ENCODE measurements at places on chromosomes 7 and 10.

GRCh38 chr7:113414401-113415035 is 296.2 kb upstream of the SMIM30 start:
- no peak for DNase-seq

DNA sequence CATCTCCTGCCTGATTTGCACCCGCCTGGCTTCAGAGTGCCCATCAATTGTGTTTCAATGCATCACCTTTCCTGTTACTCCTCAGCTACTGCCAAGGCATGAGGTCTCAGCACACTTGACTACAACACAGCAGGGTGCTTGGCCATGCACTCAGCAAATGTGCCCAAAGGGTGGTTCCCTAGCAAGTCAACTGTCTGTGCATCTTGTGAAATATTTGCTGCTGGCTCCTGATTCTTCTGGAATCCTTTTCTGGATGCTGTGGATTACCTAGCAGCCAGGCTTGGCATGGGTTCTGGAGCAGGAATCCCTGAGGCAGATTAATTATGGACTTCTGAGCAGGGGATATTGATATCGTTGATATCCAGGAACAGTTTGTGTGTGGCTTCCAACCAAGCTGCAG is 662.6 kb upstream of the MGMT start:
- DNase-seq: no peak

DNA sequence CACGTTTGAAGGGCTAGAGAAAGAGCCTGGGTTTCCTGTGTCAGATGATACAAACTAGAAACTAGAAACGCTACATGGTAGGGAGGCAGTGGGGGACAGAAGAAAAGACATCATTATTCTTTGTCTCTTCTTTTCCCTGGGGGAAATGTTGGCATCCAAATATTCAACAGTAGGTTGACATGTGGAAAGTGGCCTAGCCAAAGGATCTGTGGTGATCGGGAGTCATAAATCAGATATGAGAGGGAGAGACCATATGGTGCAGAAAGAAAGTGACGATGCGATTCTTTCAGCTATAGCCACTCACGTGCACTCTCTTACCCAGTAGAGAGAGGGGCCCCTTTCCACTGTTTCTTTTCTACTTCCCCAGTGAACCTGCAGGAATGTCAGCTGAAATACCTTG is 964.7 kb downstream of the LRMDA start:
- DNase-seq: no peak

- DNase-seq: no peak
Observed at GRCh38 chr10:4252701-4253100, 467.7 kb upstream of the KLF6 start.

GRCh38 chr7:27152816-27153442 is 546 bp upstream of the HOXA3 start:
- no peak for DNase-seq

GRCh38 chr10:57973451-57973850 is 294.2 kb downstream of the IPMK start:
- DNase-seq: no peak

DNA sequence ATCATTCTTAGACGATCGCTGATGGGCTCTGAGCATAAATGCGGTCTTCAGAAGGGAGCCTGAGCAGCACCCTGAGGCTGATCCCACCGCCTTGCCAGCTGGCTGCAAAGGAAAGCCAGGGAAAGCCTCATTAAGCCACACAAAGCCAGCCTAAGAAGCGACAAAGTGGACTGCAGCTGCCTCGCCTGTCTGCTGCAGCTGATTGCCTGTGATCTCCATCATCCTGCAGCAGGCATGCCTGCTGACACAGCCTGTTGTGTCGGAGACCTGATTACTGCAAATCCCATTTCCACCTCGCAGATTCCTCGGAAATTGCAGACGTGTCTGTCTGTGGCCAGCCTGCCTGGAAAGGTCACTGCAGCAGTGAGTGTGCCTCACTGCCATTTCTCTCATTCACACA is 1087.0 kb upstream of the AUTS2 start:
- DNase-seq: no peak

DNA sequence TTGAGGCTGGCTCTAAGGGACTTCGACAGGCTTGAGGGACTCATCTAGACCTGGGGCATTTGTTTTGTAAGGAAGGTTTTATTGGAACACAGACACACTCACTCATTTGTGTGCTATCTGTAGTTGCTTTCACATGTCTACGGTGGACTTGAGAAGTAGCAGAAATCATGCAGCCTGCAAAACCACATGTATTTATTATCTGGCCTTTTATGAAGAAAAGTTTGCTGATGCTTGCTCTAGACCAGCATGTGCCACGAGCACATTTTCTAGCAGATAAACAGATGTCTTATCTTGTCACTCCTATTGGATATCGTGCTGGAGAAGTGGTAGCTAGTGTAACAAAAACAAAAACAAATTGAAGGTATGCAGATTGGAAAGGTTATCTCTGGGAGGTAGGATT is 9.8 kb downstream of the UPP1 start:
- DNase-seq: no peak

- DNase-seq: no peak
Observed at GRCh38 chr10:98536551-98536950, 89.8 kb upstream of the HPS1 start.

DNA sequence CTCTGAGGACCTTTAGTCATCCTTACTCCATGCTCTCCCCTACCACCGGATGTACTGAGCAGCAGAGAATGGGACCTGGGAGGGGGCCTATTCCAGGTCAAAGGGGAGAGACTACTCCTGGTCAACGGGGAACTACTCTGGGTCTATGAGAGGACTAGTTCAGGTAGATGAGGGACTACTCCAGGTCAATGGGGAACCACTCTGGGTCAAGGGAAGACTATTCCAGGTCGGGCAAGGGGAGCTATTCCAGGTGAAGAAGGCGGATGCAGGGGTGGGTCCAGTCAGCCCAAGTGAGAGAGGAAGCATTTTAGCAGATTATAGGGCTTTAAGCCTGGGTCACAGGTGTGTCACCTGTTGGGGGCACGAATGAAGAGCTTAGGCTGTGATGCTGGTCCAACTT is 35.4 kb downstream of the CCM2 start:
- DNase-seq: no peak

DNA sequence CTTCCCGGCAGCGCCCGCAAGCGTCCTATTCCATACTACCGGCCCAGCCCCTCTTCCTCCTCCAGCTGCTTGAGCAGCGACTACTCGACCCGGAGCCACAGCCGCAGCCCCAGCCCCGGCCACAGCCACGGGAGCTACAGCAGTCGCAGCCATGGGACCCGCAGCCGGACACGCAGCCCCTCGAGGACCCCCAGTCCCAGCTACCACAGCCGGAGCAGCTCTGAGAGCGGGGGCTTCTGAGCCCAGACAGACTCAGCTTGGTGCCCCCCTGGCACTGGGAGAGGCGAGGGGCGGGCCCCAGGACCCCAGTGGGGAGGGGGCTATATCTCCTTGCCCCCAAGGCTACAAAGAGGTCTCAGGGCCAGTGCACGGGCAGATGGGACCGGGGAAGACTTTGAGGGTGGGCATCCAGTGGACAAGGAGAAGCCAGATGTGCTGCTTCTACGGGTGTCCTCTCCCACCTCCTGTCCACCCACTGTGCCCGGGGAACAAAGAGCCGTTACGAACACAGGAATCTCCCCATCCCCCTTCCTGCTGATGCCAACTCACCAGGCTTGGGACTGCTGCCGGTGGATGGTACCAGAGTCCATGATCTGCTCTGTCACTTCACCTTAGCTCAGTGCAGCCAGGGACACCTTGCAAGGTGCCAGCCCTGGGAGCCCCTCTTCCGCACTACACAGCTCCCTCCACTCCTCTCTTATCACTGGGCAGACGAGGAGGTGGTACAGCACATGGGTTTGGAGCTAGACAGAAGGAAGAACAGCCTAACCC is 16.7 kb upstream of the HSPB1 start:
- DNase-seq: no peak

Measured in mesenteric fat pad (tissue), 1 donor.